ENCODE measurements at places on chromosomes 1 and 21.

- DNase-seq: no peak
Measured at GRCh38 chr21:24045775-24046215, 1561.5 kb downstream of the MRPL39 start.

GRCh38 chr21:25959799-25960198, 210.8 kb downstream of the APP start:
- no peak for DNase-seq

DNA sequence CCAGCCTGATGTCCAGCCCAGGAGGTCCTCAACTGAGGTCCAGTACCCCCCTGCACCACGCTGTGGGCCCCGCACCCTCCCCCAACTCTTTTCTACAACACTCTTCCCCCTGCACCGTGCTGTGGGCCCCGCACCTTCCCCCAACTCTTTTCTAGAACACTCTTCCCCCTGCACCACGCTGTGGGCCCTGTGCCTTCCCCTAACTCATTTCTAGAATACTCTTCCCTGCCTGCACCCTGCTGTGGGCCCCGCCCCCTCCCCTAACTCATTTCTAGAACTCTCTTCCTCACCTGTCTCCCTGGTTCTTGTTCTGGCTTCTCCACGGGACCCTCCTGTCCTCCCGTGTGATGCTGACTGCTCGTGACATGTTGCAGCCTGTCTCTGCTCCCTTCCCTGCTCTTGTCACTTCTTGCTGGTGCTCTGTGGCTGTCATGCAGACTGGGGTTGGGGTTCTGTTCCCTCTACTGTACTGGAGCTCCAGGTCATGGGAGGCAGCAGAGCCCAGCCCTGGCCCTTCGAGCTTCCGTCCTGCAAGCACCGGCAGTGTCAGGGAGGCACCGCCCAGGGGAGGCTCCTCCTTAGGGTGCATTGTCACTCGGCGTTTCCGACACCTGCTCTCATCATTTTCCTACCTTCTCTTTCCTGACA, 160.1 kb upstream of the COL6A1 start:
- no peak for DNase-seq

DNA sequence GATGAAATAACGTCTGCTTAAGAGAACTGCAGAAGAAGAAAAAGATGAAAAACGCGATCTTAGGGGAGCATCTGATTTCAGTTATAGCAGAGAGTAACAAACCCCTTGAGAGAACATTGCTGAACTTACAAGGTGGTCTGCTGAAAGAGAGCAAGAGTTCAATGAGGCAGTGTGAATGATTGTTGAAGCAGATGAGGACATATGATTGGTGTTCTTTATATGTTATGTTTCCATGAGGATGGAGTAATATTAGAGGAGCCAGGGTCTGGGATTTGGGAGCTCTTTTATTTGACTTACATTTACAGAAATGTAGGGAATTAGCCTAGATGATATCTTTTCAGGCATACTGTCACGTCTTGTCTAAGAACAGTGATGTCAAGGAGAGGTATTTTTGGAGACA, 1302.0 kb downstream of the KCNT2 start:
- DNase-seq: no peak

GRCh38 chr1:209810783-209811182, 4.8 kb upstream of the IRF6 start:
- DNase-seq: no peak

DNA sequence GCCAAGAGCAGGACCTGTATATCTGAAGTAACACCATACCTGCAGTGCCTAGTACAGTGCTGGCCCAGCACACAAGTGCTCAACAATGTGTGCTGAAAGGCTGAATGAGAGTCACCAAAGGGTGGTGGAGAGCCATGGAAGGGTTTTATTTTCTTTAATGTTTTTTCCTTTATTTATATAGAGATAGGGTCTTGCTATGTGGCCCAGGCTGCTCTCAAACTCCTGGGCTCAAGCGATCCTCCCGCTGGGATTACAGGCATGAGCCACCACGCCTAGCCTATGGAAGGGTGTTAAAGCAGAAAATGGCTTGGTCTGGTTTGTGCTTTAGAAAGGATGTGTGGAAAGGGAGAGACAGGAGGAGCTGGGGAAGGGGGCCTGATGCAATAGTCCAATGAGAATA, 13.3 kb upstream of the TTC39A start:
- no peak for DNase-seq

DNA sequence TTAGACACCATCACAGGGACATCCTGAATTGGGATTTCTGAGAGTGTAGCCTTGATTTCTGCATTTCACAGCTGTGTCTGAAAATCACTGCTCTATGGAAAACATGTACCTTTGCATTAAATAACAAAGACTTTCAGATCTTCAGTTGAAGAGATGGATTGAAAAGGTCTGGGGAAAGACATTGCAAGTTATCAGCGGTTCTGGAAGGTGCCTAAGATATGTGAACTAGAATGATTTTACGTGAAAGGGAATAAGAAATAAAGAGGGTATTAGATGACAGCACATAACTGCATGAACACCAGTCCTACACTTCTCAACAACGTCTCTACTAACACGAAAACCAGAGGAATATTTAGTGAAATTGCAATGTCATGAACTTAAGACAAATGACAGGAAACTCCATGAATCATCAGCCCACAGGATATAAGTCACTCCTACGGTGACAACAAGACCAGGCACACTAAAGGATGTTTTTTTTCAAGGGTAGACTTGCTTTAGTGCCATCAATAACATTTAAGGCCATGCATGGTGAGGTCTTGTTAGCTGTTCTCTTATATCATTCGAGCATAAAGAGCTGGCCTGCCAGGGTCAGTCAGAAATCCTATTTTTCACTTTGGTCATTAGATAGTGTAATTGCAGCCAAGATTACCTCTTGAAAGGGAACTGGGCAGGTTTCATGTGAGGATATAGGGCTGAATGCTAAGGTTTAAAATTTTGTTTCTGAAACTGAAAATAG, 283.1 kb downstream of the GRIK1 start:
- no peak for DNase-seq

- DNase-seq: no peak
Measured at GRCh38 chr1:161180639-161181038, 3.3 kb upstream of the B4GALT3 start.

GRCh38 chr21:15742052-15742670, 12.4 kb downstream of the USP25 start:
- DNase-seq: no peak

DNA sequence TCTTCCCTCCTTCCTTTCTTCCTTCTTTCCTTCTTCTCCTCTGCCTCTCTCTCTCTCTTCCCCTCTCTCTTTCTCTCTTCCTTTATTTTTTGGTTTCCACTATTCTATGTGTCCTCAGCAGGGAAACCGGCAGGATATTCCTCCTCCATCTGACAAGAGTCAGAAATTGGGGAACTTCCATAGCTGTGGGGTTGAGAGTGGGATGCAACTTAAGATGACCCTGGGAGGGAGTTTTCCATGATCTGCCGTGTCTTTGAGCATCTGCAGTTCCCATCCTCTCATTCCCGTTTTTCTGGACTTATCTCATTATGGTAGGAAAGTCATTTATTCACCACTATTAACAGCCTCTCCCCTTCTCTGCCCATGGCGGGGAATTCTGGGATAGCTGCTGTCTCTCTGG, 98.6 kb downstream of the NMNAT2 start:
- no peak for DNase-seq

DNA sequence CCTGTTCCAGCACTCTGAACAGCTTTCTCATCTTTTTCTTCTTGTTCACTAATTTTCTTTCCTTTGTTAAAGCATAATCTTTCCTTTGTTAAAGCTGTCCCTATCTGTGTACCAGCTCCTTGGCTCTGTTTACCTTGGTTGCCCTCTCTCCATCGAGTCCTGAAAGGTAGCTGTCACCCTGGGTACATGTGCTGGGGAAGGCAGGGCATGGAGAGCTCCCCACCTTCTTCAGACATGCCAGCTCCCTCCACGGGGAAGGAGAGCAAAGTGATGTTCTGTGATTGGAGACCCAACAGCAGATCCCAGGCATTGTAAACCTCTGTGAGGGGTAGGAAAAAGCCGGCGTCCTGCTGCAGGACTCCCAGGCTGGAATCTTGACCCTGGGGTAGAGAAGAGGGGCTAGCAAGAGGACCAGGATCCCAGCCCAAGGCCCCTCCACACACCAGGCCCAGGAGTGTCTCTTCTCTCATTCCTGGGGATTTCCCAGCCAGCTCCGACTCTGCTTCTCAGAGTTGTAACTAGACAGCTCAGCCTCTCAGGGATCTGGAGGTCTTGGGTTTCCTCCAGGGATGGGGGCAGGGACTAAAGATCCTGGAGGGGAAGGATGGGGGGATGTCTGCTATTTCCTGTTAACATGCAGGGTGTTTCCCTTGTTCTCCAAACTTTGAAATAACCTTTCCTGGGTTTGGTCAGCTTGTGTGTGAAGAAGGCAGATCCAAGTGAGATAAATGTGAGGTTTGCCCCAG, 34.4 kb downstream of the TMCC2 start:
- no peak for DNase-seq

- DNase-seq: no peak
Measured at GRCh38 chr1:202576816-202577215, 133.4 kb downstream of the SYT2 start.

- peak; percentile 41 for DNase-seq
Measured at GRCh38 chr1:152110365-152110859, 4.8 kb downstream of the TCHH start.

- DNase-seq: no peak
Measured at GRCh38 chr1:157195521-157196244, 57.5 kb upstream of the ETV3 start.

DNA sequence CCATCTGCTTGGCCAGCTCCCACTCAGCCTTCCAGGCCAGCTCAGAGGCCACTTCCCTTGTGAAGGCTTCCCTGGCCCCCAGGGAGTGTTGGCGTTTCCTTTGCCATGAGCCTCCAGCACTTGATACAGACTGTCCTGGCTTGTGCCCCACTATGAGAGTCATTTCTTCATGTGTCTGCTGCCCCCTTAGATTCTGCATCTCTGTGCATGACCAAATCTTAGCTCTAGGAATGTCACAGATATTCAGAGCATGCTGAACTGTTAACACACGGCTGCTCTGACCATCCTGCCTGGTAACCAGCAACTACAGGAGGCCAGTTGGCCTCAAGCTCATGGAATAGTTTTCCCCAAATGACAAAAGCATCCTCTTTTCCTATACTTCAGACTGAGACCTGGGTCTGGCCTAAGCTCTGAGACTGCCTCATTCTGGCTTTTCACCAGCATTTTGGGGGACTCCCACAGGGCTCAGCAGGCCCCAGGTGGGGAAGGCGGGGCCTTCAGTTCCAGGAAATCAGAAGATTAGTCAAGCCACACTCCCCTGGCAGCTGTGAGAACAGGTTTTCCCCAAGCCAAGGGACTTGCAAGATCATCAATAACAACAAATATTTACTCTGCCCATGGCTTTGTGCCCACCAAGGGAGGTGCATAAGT, 182.6 kb upstream of the EDN2 start:
- peak; percentile 81 for DNase-seq
